ENCODE measurements at places on chromosomes 3 and 15. TPM values are rescaled to one million over a fixed set of nuclear protein-coding genes. Genes with fewer than 3 reads are reported as not detected.

The SKOR1 gene
- 0.08 TPM for total RNA-seq

The DUOXA2 gene
- not detected for total RNA-seq

The GOLGA6L4 gene
- 0.08 TPM for total RNA-seq

The MCTP2 gene
- total RNA-seq = 3.9 TPM

The NSMCE3 gene
- total RNA-seq = 9.0 TPM

The OR4F15 gene
- total RNA-seq = not detected

The WDR72 gene
- not detected for total RNA-seq

The BCHE gene
- total RNA-seq = 5.7 TPM

The PPP2R3A gene
- total RNA-seq = 16.1 TPM

The ACY1 gene
- total RNA-seq = 26.7 TPM

The TRH gene
- 2.5 TPM for total RNA-seq

The GREM1 gene
- 181 TPM for total RNA-seq

The AGBL1 gene
- not detected for total RNA-seq

The TGM4 gene
- not detected for total RNA-seq

The PLSCR2 gene
- not detected for total RNA-seq

The ITGA11 gene
- 81.1 TPM for total RNA-seq

The ARGFX gene
- not detected for total RNA-seq

The IL17RB gene
- not detected for total RNA-seq

The EOMES gene
- total RNA-seq = not detected

The ECE2 gene
- total RNA-seq = not detected

The SLC38A3 gene
- total RNA-seq = not detected

The GP5 gene
- 0.49 TPM for total RNA-seq

The ADGRG7 gene
- not detected for total RNA-seq

The GHSR gene
- total RNA-seq = not detected

The LMLN gene
- 9.2 TPM for total RNA-seq

The GTPBP8 gene
- total RNA-seq = 33.4 TPM

The PSMA4 gene
- 107 TPM for total RNA-seq

The CCR1 gene
- 0.90 TPM for total RNA-seq

The IP6K1 gene
- total RNA-seq = 29.6 TPM
